Activated CD8-positive, alpha-beta memory T cell treated with anti-CD3 and anti-CD28 coated beads for 48 hours (primary cell): ENCODE measurements at places on chromosomes 12 and 14.

DNA sequence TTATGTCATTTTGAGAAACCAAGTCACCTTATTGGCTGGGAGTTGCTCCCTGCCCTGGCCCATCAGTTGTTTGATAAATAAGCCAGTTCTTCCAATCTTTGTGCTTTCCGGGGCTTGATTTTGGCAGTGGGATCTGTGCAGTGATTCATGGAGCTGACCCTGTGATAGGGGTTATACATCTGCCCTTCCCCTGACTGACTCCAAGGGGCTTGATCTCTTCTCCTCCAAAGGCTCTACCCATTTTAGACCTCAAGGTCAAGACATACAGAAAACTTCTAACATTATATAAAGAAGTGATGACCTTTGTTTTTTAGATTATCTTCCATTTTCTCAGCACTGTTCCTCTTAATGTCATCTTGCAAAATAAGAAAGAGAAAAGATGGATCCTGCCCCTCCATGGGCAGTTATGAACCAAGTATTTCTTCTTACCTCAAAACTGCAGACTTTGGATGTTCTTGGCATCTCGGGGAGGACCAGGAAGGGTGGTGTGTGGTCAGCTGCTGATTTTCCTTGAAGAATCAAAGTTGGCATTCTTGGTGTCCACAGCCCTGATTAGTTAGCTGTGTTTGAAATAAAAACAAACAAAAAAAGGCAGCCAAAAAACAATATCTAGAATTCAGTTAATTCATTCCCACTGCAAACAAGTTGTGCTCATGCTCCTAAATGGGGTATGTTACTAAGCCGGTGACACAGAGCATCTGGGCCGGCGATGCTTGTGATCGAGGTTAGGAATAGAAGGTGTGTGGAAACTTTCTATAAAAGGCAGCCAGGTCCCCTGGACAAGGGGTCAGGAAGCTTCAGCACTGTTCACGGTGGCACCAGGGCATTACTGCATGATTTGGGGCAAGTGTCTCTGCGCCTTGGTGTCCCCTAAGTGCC is 120.2 kb downstream of the SAMD4A start:
- DNase-seq, result no peak

- DNase-seq, result no peak
Measured at GRCh38 chr12:57927086-57927485, 14.3 kb upstream of the ATP23 start.

GRCh38 chr12:24109381-24110039 is 160.0 kb upstream of the SOX5 start:
- DNase-seq, result no peak

DNA sequence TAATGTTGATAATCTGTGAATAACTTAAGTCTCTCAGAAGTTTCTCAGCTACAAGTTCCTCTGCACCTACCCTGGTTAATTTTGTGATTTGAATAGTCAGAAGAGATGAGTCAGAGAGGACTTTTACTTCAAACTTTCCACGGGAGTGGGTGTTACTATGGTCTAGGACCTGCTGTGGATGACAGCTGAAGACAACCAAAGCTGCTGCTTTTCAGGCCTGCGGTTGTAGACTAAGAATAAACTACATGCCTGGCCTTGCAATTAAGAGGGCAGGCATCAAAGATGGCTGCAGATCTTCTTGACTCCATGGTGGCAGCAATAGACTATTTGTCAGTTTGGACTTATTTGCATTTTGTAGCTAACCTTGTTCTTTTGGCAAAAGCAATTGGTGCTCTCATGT is 227.1 kb upstream of the KRR1 start:
- DNase-seq, result no peak

DNA sequence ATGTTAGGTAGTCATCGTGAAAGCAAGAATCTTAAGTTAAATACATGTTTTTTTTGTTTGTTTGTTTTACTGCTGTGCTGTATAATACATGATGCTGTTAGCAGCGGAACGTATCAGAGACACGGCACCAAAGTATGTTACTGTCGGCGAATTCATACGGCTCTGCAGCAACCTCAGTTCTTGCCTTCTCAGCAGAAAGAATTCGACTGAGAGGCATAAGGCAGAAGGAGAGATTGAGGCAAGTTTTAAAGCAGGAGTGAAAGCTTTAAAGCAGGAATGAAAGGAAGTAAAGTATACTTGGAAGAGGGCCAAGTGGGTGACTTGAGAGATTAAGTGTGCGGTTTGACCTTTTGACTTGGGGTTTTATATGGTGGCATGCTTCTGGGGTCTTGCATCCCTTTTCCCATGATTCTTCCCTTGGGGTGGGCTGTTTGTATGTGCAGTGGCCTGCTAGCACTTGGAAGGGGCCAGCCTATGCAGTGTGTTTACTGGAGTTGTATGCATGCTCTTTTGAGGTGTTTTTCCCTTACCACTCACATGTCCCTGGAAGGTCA is 23.7 kb downstream of the LEMD3 start:
- DNase-seq, result no peak

DNA sequence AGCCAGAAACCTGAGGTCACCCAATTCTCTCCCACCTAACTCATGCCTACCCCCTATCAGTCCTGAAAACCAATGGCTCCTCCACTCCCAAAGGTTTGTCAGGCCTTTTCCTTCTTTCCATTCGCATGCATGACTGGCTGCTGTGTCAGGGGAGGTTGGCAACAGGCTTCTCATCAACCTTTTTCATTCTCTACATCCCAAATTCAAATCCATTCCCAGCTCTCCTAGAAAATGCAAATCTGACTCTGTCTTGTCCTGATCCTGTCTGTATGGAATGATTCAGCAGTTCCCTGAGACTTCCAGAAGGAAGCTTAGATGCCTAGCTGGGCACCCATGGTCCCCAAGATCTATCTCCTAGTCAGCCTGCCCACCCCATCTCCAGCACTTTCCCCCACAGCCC is 5.0 kb upstream of the CTDSP2 start:
- DNase-seq, result no peak

GRCh38 chr12:93275589-93275988 is 102.1 kb upstream of the NUDT4 start:
- DNase-seq, result no peak

GRCh38 chr14:56127156-56127555 is 8.9 kb downstream of the PELI2 start:
- no peak for DNase-seq

DNA sequence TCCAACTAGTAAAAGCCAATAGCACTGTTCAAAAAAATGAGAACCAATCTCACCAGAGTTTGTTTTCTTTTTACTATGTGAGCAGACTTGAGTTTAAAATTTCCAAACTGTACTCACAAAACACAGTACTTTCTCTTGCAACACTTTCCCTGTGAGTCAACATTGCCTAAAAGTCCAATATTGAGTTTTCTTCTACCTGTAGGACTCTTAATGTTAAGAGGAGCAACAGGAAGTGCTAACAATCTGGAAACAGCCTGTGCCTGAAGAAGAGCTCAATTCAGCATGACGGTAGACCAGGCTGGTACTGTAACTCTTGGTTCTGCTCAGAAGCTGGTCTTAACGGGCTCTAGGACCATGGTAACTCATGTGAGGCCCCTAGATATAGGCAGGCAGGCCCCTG is 144.3 kb downstream of the MED13L start:
- DNase-seq, result no peak

DNA sequence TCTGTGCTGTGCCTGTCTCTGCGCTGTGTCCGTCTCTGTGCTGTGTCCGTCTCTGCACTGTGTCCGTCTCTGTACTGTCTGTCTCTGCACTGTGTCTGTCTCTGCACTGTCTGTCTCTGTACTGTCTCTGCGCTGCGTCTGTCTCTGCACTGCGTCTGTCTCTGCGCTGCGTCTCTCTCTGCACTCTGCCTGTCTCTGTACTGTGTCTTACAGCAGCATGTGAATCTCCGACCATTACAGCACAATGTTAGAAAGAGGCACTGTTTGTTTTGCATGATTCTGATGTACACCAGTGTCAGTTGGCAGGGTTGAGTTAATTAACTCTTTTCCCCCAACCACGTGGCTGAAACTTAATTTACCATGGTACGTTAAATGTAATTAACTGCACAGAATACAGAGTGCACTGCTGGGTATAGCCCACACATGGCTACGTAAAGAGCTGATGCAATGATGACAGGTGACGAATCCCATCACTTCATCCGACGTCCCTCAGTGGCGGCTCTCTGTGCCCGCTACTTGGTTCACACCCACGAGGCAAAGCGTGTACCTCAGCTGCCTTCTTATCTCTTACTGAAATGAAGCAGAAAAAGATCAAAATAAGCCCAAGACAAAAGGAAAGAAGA is 127.7 kb upstream of the SFSWAP start:
- DNase-seq, result no peak

DNA sequence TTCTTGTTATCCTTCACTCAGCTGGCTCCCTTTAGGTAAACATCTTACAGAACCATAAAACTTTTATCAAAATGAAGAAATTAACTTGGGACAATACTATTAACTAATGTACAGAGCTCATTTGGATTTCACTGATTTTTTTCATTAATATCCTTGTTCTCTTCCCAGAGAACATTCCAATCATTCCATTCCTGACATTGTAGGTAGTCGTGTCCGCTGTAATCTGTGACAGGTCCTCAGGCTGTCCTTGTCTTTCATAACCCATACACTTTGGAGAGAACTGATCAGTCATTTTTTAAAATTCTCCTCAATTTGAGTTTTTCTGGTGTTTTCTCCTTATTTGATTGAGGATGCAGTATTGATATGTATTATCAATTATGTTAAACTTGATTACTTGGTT is 916.8 kb downstream of the GALC start:
- no peak for DNase-seq

- no peak for DNase-seq
Measured at GRCh38 chr12:59484575-59484974, 111.3 kb upstream of the SLC16A7 start.

DNA sequence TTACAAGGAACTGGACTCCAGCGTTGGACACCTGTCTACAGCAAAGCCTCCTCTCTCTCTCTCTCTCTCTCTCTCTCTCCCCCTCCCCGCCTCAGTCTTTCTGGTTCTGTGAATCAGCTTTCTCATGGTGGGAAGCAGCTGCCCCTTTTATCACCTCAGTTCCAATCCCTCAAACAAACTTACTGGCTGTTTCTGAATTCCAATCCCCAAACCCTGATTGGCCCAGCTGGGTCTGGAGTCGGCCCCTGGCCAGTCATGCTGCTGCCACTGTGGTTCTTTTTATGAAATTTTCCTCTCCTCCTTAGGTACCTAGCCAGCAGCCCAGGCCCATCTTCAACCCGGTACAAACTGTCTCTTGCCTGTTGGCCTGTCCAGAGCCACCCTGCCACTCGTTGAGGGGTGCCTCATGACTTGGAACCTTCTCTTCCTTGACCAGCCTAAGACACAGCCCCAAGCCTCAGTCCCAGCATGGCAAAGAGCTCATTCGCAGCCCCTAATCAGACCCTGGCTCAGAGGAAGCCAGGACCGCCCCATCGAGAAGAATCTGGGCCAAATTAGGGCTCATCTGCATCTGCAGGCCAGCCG is 9.4 kb upstream of the MORN3 start:
- no peak for DNase-seq

GRCh38 chr12:19236656-19237055 is 107.1 kb downstream of the PLEKHA5 start:
- no peak for DNase-seq

DNA sequence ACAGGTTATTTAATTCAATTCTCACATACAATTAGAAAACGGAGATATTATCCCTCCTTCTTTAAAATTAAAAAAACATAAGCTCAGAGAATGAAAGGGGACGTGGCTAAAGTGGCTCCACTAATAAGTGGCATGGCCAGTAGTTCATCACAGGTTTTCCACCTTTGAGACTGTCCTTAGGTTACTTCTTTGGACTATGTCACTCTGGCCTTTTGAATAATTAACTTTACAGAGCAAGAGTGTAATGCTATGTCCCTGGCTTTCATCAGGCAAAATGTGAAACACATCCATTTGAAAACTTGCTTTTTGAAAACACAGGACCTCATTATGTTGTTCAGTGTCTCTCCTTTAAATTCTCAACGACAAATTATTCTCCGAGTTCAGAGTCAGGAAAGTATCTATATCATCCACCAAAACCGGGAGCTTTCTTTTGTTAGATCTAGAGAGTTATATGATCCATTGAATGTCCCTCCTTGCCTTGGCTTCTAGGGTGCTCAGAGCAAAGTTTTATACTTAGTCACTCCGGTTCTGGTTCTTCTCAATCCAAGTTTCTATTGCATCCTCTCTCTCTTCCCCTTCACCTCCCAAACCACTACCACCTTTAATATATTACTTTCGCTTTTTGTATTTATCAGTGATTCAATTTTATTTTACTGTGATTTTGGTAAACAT is 43.0 kb upstream of the BTG1 start:
- DNase-seq, result no peak

GRCh38 chr14:79254069-79254775 is 957.1 kb downstream of the DIO2 start:
- no peak for DNase-seq

GRCh38 chr14:20623798-20624197 is 17.7 kb downstream of the OR6S1 start:
- no peak for DNase-seq

DNA sequence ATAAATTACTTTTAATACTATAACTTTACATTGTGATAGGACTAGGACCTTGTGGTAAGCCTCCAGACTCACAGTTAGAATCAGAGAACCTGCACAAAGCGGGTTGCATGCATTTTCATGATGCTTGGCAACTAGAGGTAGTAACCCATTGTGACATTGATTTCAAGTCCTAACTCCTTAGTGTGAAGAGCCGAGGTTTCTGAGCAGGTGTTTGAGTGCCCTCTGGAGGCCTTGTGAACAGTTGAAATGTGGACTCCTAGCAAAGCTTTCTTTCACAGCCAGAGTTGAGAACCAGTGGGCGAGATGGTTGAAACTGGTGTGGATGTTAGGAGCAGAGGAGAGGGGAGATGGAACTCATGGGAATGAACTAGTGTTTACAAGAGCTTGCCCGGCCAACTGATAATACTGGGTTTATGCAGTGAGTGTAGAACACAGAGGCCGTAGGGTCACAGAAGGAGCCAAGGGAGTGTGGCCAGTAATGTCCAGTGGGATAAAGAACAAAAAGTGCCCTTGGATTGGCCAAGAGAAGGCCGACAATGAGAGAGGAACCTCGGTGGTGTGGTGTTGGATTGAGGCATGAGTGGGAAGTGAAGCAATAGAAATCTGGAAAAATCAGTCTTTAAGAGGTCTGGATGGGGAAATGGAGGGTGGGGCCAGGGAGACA is 10.9 kb downstream of the ZNF664 start:
- DNase-seq, result no peak

GRCh38 chr12:132182711-132183365 is 38.6 kb downstream of the NOC4L start:
- no peak for DNase-seq

DNA sequence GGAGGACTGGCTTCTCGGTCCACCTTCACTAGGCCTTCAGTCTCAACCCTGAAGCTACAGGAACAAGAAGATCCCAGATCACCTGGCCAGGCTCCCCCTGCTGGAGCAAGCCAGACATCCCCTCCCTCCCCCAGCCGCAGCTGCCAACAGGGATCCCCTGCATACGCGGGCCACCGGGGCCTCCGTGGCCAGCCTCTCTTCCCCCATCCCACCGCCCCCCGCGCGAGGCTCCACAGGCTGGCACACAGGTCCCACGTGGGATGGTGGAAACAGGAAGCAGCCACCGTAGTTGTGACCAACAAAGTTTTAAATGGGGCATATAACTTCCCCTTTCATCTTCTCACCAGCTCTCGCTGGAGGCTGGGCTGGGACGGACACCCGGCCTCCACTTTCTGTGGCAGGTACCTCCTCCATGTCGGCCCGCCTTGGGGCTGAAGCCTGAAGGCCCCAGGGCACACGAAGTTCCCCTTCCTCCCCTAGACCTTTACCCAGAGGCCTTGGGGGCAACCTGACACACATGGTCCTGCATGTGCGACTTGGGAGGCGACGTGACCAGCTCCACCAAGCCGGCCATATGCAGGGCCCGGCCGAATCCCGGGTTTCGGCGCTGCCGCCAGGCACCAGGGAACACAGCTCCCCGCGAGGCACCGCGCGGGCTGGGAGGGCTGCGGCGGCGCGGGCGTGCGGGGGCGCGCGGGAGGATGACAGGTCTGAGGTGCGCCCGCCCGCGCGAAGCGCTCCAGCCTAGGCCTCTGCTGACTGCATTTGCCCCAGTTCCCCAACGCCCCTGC is 44.4 kb upstream of the PNMA1 start:
- no peak for DNase-seq
